Activated CD4-positive, alpha-beta T cell treated with anti-CD3 and anti-CD28 coated beads for 4 hours (primary cell): ENCODE measurements at places on chromosomes 12 and 14.

DNA sequence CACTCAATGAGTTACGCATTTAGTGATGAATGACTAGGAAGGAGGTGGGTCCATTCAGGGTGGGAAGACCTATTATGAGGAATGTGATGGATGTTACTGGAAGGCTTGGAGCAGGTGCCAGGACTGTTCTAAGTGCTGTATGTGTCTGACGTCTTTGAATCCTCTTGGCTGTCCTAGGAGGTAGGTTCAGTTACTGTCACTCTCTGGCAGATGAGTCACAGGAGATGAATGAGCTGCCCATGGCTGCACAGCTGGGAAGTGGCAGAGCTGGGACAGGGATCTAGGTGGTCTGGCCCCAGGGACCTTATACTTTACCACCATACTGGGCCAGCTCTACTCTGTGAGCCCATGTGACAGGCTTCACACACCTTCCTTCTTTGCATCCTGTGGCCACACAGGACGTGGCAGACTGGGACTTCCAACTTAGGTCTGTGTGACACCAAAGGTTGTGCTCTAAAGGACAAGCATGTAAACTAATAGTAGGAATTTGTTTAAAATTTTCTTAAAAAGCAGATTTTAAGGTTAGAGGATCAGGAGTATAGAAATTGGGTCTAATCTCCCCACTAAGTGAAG, 24.0 kb downstream of the TCTN1 start:
- DNase-seq = no peak

GRCh38 chr14:96893966-96894622, 96.9 kb downstream of the VRK1 start:
- DNase-seq = no peak

- DNase-seq = no peak
Measured at GRCh38 chr12:25187781-25188180, 7.2 kb downstream of the DNAI7 start.

DNA sequence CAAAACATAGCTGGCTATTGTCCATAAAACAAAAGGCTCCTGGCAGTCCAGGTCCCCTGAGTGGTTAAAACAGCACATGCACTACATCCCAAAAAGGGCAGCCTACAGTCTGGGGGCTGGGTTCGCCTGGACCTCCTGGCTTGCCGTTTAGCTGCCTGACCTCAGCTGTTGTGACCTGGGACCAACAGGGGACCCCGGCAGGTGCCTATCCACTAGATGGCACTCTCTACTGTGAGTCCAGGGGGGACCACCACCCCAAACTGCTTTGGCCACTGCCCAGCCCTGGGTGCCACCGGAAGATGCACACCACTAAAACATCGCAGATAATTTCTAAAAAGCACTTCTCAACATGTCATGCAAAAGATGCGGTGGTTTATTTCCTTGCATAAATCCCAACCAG, 2.9 kb upstream of the RTL1 start:
- no peak for DNase-seq

- no peak for DNase-seq
Measured at GRCh38 chr14:105866841-105867321, 340.5 kb downstream of the TMEM121 start.

- DNase-seq = no peak
Measured at GRCh38 chr14:88130057-88130432, 125.1 kb downstream of the GPR65 start.

- DNase-seq = no peak
Measured at GRCh38 chr12:9104087-9104486, 11.6 kb downstream of the A2M start.

GRCh38 chr12:120196363-120196762, 1.8 kb upstream of the GCN1 start:
- DNase-seq = no peak

DNA sequence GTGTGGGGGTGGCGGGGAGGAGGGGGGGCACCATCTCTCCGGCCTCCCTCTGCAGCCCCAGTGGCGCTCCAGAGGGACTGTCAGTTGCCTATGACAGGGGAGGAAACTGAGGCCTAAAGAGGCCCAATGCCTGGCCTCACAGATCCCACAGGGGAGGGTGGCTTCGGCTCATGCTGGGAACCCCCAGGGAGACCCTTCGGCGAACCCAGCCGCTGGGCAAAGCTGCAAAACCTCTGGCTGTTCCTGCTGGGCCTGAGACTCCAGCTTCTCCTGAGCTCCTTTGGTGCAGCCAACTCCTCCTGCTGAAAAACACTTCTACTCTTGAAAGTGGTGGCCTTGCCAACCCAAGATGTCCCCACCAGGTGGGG, 170.1 kb upstream of the RTL1 start:
- DNase-seq = no peak

- DNase-seq = no peak
Measured at GRCh38 chr12:126248871-126249403, 1183.7 kb downstream of the AACS start.
